ENCODE measurements at places on chromosomes 1 and 21. TPM values are rescaled to one million over a fixed set of nuclear protein-coding genes. Genes with fewer than 3 reads are reported as not detected.

- no peak for DNase-seq
Observed at GRCh38 chr1:69777423-69777822, 209.7 kb downstream of the LRRC7 start.

- DNase-seq = no peak
Observed at GRCh38 chr1:15350151-15350550, 59.5 kb upstream of the EFHD2 start.

DNA sequence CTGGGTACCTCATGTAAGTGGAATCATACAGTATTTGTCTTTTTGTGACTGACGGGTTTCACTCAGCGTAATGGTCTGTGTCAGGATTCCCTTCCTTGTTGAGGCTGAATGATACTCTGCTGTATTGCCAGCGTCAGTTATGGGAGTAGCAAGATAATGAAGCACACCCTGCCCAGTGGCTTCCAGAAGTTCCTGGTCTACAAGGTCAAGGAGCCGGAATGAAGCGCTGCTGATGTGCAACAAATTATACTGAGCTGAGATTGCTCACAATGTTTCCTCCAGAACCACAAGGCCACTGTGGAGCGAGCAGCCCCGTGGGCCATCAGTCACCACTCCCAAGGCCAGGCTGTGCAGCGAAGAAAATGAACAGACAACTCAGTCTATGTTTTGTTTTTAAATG is 24.0 kb upstream of the TDRD10 start:
- DNase-seq = peak; percentile 68

- no peak for DNase-seq
Observed at GRCh38 chr1:208217781-208218180, 26.4 kb downstream of the PLXNA2 start.

DNA sequence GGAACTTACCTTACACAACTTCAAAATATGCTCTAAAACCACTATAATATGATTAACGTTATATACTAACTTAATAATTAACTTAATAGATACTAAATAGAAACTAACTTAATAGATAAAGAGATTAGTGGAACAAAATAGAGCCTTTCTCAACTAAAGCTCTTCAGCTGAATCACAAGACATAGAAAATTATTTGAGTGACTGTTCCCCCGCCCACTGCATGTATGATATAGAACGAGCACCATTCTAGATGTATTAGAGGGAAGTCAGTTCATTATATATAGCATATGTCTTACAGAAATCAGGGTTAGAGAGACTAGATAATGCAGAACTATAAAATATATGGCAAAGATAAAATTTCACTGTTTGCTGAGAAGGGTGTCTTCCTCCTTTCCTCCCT is 16.3 kb downstream of the LYPLAL1 start:
- no peak for DNase-seq

DNA sequence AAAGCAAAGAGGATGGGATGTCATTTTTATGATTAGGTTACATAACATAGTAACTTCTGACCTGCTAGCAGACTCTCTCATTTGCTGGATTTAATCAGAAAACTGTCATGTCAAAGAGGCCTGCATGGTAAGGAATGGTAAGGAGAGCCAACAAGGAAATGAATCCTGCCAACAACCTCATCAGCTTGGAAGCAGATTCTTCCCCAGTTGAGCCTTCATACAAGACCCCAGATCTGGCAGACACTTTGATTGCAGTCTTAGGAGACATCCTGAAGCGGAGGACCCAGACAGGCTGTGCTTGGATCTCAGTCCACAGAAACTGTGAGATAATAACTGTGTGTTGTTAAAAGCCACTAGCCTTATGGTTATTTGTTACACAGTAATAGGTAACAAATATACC is 27.6 kb upstream of the MARK1 start:
- DNase-seq = no peak

DNA sequence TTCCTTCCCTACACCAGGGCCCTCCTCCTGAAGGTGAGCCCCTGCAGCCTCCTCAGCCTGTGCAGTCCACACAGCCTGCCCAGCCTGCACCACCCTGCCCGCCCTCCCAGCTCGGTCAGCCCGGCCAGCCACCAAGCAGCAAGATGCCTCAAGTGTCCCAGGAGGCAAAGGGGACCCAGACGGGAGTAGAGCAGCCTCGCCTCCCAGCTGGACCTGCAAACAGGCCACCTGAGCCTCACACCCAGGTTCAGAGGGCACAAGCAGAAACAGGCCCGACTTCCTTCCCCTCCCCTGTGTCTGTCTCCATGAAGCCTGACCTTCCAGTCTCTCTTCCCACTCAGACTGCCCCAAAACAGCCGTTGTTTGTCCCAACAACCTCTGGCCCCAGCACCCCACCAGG is 38.8 kb downstream of the ZBTB17 start:
- DNase-seq = no peak

- no peak for DNase-seq
Observed at GRCh38 chr1:86774305-86775295, 70.2 kb downstream of the SH3GLB1 start.

Gene CYP4A11
- total RNA-seq = not detected

Gene ZNF687
- 22.6 TPM for total RNA-seq

Gene PRAMEF33
- not detected for total RNA-seq

Gene SPOCD1
- not detected for total RNA-seq

Gene THEM4
- 12.7 TPM for total RNA-seq

Gene DCST2
- total RNA-seq = 3.3 TPM

Gene GNG4
- 2.9 TPM for total RNA-seq
